ENCODE measurements at places on chromosomes 3 and 15. TPM values are rescaled to one million over a fixed set of nuclear protein-coding genes. Genes with fewer than 3 reads are reported as not detected.

- DNase-seq: no peak
These were observed 524.7 kb downstream of the NAALADL2 start for GRCh38 chr3:175383813-175384212.

DNA sequence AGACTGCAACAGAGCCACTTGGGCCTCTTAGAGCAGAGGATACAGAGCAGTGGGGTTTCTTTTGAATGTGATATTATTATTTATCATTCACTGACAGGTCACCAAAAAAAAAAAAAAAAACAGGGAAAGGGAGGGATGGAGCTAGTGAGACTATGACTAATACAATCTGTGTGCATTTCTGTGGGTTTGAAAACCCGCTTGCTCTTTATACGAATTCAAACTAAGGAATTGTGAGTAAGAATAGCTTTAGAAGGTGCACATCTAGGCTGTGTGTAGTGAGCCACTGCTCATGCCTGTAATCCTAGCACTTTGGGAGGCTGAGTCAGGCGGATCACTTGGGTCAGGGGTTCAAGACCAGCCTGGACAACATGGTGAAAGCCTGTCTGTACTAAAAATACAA, 186.6 kb upstream of the MANF start:
- DNase-seq: no peak

DNA sequence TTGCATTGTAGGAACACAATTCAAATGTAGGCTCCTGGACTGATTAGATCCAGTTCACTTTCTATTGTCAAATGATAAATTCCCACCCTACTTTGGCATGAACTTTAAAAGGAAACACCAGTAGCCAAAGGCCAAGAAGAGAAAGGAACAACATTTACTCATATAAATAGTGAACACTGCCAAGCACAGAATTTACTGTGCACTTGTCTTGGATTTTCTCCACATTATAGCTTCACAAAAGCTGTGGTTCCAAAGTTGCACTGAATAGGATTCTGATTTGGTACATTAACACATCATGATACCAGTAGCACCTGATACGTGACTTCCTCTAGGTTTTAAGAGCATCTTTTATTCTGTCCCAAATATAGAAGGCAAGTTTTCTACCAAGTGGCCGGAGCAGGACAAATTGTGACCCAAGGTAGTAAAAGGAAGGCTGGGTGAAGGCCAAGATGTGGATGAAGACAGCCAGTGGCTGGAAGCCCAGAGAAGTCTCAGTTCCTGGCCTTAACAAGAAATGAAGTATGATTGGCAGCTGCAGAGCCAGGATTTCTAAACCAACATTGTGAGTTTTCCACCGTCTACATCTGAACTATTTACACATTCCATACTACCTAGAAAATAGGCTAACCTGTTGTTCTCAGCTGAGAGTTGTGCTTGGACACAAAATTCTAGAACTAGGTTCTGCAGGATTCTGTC, 206.7 kb downstream of the THRB start:
- no peak for DNase-seq

DNA sequence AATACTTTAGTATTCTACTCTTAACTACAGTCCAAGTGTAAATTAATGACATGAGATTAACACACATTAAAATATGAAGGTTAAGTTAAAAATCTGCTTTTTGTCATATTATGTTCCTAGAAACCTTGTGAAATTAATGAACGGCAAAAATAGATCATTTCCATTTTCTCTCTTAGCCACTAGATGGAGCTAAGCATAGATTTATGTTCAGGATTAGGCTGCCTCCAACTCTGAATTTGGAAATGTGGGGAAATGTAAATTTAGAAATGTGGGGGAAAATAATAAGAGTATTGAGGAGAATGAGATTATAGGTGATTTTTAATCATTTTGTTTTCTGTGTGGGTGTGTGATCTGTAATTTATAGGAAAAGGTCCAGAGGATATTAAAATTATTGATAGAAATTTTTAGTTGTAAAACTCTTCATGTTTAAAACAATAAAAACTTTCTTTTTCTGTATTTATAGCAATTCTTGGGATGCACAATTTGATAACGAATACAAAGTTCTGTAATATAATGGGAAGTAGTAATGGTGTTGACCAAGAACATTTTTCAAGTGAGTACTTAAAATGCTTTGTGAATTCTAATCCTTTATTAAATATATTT, 59.2 kb downstream of the TMOD3 start:
- no peak for DNase-seq

- DNase-seq: no peak
These were observed 8.4 kb downstream of the FAM81A start for GRCh38 chr15:59446232-59446957.

- DNase-seq: peak; percentile 52
These were observed 26.3 kb downstream of the NGRN start for GRCh38 chr15:90291679-90292356.

DNA sequence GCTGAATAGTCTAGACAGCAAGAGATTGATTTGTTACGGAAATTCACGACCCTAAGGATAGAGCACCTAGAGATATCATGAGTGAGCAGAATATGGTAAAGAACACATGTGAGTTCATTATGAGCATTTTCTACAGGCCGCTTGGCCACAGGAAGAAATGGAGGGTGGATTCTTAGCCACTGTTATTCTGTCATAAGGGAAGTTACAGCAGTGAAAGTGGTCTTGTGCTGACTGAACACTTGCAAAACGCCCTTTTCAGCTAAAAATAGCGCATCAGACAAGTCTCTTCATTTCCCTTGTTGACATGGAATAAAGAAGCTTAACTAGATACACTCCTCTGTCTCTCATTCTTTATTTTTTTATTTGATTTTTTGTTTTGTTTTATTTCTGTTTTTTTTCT, 19.8 kb downstream of the DGKG start:
- DNase-seq: no peak

GRCh38 chr3:187064210-187065115, 74.8 kb downstream of the RPL39L start:
- DNase-seq: no peak

GRCh38 chr15:90581771-90582352, 52.1 kb downstream of the CRTC3 start:
- DNase-seq: peak; percentile 54

- no peak for DNase-seq
These were observed 36.5 kb upstream of the KLHL6 start for GRCh38 chr3:183591881-183592521.

GRCh38 chr15:53644660-53645059, 114.8 kb downstream of the WDR72 start:
- no peak for DNase-seq

CRTC3 gene
- total RNA-seq: 28.7 TPM

TNK2 gene
- 43.0 TPM for total RNA-seq

HOMER2 gene
- total RNA-seq: 5.4 TPM

CCK gene
- total RNA-seq: not detected

CIDEC gene
- total RNA-seq: not detected

TF gene
- total RNA-seq: 0.34 TPM

PLS1 gene
- 4.7 TPM for total RNA-seq

RARB gene
- total RNA-seq: not detected

ANKRD63 gene
- not detected for total RNA-seq

THRB gene
- not detected for total RNA-seq

ACVR2B gene
- total RNA-seq: 6.9 TPM

TMEM212 gene
- total RNA-seq: not detected

SLCO2A1 gene
- not detected for total RNA-seq

NUDT16 gene
- total RNA-seq: 5.5 TPM
